Nasal cavity respiratory epithelium epithelial cell of viscerocranial mucosa (primary cell): ENCODE measurements at places on chromosomes 7 and 10. TPM values are rescaled to one million over a fixed set of nuclear protein-coding genes. Genes with fewer than 3 reads are reported as not detected.

Gene LIPM
- total RNA-seq, result 0.34 TPM in 1 of 2 replicates, not detected in the other

Gene HOXA11
- total RNA-seq, result not detected in 2 replicates

Gene PPP1R3C
- total RNA-seq, result 4.1 and 20.8 TPM in 2 replicates

Gene PON1
- total RNA-seq, result not detected in 2 replicates

Gene LDB1
- 29.0 and 60.6 TPM in 2 replicates for total RNA-seq

Gene SPDYE2B
- not detected in 2 replicates for total RNA-seq

Gene MCM10
- 0.21 and 0.34 TPM in 2 replicates for total RNA-seq

Gene BRAF
- total RNA-seq, result 16.4 and 29.5 TPM in 2 replicates

Gene LRIT1
- total RNA-seq, result not detected in 2 replicates

Gene OR2A12
- total RNA-seq, result not detected in 2 replicates

Gene PPP1R17
- total RNA-seq, result not detected in 2 replicates

Gene CALHM3
- total RNA-seq, result not detected in 2 replicates

Gene CTAGE4
- total RNA-seq, result 0.14 and 2.1 TPM in 2 replicates

Gene UCN3
- total RNA-seq, result not detected in 2 replicates

Gene CYP2W1
- 0.21 and 0.34 TPM in 2 replicates for total RNA-seq

Gene SLC18A2
- not detected in 2 replicates for total RNA-seq

Gene AKR1C3
- total RNA-seq, result 16.7 and 149 TPM in 2 replicates

Gene CXCL12
- not detected in 2 replicates for total RNA-seq

Gene TMEM26
- total RNA-seq, result not detected in 2 replicates

Gene TUBAL3
- total RNA-seq, result 0.34 and 0.36 TPM in 2 replicates

Gene GJD4
- total RNA-seq, result 0.07 TPM in 1 of 2 replicates, not detected in the other

Gene NRG3
- not detected in 2 replicates for total RNA-seq

Gene AMPH
- total RNA-seq, result not detected in 2 replicates

Gene STK31
- total RNA-seq, result under 0.01 and 0.07 TPM in 2 replicates

Gene TRPV5
- not detected in 2 replicates for total RNA-seq

Gene KLF14
- 0.07 TPM in 1 of 2 replicates, not detected in the other for total RNA-seq

Gene HOXA4
- not detected in 2 replicates for total RNA-seq
